ENCODE measurements at places on chromosomes 13 and 19. TPM values are rescaled to one million over a fixed set of nuclear protein-coding genes. Genes with fewer than 3 reads are reported as not detected.

GRCh38 chr19:33517922-33518321 is 3.7 kb downstream of the PEPD start:
- DNase-seq = no peak

DNA sequence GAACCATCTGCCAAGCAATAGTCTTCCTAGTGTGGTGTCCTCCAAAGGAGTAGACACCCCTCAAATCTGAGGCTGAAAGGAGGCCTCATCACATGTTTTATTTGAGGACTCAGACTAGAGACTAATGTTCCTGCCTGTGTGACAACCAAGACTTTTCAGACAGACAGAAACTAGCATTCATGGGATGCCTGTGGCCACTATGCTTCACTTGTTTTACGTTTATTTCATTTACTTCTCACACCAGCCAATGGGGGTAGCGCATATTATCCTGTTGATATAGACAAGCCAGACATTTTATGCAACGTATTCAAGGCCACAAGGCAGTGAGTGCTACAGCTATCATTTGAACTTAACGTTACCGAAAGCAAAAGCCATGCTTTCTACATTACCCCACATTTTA is 391.7 kb upstream of the HTR2A start:
- DNase-seq = no peak

The LILRB2 gene
- not detected for total RNA-seq

- no peak for DNase-seq
Measured at GRCh38 chr13:45468635-45469034, 3.9 kb downstream of the COG3 start.

GRCh38 chr13:44895953-44896335 is 93.3 kb downstream of the NUFIP1 start:
- no peak for DNase-seq

GRCh38 chr13:30241532-30241931 is 65.8 kb downstream of the KATNAL1 start:
- no peak for DNase-seq

- no peak for DNase-seq
Measured at GRCh38 chr19:14795078-14795721, 16.8 kb upstream of the ADGRE2 start.

- DNase-seq = no peak
Measured at GRCh38 chr13:23212671-23213070, 31.9 kb downstream of the SGCG start.

GRCh38 chr13:110503979-110504499 is 57.5 kb downstream of the RAB20 start:
- DNase-seq = no peak

- no peak for DNase-seq
Measured at GRCh38 chr19:20273951-20274570, 107.0 kb downstream of the ZNF486 start.

- no peak for DNase-seq
Measured at GRCh38 chr13:102690883-102691282, 4.0 kb downstream of the METTL21C start.

The SERP2 gene
- total RNA-seq = 2.1 TPM

DNA sequence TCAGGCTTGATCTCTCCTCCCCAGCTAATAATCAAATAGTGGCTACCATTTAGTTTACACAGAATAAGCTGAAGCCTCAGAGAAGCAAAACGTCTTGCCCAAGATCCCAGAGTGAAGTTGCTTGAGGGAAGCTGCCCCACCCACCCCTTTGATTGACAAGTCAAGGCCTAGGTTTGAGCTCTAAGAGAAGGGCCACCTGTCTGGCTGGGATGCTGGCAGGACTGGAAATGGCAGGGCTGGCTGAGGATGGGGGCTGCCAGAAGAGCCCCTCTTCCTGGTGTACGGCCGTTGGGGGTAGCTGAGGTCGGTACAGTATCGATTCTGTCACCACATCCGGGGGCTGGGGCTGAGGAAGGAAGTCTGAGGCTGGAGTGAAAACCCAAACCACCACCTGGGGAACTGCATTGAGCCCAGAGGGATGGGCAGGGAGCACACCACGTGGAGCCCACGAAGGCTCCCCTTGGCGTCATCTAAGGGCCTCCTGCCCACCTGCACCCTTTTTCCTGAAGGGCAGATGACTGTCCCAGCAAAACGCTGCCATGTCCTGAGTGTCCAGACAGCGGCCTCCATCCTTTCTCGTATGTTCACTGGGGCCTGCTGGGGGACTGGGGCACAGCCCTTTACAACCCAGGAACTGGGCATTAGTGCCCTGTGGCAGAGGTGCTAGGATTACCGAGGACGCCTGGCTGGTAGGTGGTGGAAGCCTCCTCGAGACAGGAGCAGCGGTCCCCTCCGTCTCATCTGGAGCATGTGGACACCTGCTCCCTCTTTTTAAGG is 1.4 kb upstream of the PRKD2 start:
- DNase-seq = no peak

- DNase-seq = no peak
Measured at GRCh38 chr19:45142726-45143110, 18.1 kb downstream of the NKPD1 start.

GRCh38 chr13:36332986-36333385 is 13.2 kb downstream of the SPART start:
- peak; percentile 61 for DNase-seq

The SSC5D gene
- total RNA-seq = under 0.01 TPM

The PSG7 gene
- under 0.01 TPM for total RNA-seq

The ARRDC5 gene
- not detected for total RNA-seq

The KASH5 gene
- total RNA-seq = not detected

DNA sequence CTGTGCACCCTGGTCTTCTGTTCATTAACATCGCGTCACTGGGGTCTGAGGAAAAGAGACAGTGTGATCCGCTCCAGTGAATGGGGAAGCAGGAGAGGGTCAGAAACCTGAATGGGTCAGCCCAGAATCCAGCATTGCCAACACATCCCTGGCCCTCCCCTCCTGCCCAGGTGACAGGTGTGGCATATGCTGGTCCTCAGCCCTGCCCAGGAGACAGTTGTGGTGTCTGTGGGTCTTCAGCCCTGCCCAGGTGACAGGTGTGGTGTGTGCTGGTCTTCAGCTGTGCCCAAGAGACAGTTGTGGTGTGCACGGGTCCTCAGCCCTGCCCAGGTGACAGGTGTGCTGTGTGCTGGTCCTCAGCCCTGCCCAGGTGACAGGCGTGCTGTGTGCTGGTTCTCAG is 8.0 kb downstream of the TFDP1 start:
- no peak for DNase-seq

The ARL11 gene
- total RNA-seq = 0.38 TPM

DNA sequence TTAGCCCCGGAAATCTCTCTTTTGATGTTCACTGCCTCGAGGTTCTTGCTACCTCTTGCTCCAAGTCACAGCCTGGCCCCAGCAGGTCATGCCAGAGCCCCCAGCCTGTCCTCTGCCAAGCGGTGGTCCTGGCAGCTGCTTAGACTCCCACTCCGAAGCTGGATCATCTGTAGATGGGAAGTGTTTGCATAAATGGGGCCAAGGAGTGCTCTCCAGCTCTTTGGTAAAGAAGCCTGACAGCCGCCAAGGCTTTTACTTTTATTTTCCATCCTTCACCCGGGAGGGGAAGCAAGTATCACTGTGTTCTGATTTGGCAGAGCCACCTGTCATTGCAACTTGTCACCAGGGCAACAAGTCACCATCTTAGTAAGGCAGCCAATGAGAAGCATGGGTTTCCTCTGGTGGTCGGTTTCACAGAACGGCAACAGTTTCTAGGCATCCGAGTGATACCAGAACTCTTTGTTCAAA is 10.6 kb upstream of the RETN start:
- DNase-seq = no peak

GRCh38 chr19:4431296-4431695 is 26.3 kb downstream of the UBXN6 start:
- no peak for DNase-seq

- no peak for DNase-seq
Measured at GRCh38 chr13:37226971-37227370, 121.5 kb upstream of the CSNK1A1L start.

The PINLYP gene
- total RNA-seq = 4.5 TPM

The ACP5 gene
- 0.26 TPM for total RNA-seq

- DNase-seq = no peak
Measured at GRCh38 chr13:91212231-91212630, 135.3 kb upstream of the MIR17HG start.

GRCh38 chr13:40600149-40600751 is 66.2 kb downstream of the FOXO1 start:
- DNase-seq = no peak

The FLT3LG gene
- 1.9 TPM for total RNA-seq

DNA sequence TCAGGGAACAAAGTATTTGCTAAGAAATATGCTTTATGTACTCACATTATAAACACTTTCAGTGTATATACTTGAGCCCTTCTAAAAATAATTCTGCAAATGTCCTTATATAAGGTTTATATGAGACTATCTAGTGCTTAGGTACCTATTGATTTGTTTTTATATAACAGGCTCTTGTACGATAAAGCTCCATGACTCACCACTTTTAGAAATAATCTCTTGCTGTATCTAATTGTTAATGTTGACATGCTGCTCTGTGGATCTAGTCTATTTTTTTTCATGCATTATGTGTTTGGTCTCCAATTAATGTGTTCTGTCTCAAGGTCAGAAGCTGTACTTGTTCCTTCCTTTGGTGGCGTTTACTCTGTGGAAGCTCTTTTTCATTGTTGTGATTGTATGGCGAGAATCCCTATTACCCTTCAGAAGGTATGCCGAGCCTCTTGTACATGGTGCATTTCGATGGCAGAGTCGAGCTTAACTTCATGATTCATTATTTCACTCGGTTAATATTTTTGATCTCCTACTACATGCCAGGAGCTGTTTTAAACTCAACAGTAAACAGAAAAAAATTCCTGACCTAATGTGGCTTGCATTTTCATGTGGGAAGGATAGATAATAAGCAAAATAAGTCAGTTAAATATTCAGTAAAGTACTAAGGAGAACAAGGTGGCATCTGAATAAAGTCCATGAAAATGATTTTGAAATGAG is 361.6 kb downstream of the COG6 start:
- peak; percentile 29 for DNase-seq
